ENCODE measurements at places on chromosomes 4 and X.
A peak's percentile ranks its signal among the peaks of the same experiment; 100 is the strongest.

- no peak for DNase-seq
Observed at GRCh38 chrX:49767236-49767635, 61.9 kb upstream of the PAGE4 start.

GRCh38 chr4:23485801-23486200 is 404.0 kb downstream of the PPARGC1A start:
- no peak for DNase-seq

- DNase-seq = no peak
Observed at GRCh38 chr4:128558896-128559679, 250.4 kb upstream of the JADE1 start.

DNA sequence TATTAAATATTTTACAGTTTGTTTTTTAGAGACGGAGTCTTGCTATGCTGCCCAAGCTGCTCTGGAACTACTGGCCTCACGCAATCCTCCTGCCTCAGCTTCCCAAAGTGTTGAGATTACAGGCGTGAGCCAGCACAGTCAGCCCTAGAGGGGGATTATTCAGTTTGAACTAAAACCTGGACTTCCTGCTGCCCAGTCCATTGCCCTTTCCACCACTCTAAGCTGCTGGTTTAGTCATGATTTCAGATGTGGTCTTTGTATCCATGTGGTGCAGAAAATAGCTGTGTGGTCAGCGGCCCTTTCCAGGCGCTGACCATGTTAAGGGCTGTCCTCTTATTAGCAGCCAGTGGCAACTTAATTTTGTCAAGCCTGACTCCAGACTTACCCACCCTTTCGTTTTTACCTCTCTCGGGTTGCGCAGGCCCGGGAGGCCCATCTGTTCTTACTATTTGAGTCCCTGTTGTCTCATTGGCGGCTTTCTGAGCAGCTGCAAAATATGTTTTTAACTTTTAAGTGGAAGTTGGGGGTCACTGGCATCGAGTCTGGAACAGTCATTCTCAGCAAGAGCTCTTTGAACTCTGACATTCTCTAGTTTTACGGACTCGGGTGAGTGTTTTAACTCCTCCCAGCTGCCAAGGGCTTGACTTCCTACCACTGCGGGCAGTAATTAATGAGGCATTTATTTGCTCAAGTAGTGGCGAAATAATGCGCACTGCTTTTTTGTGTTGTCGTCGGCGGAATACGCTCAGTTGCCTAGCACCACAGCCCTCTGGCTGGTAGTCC is 773 bp upstream of the VMA21 start:
- peak; percentile 54 for DNase-seq

- no peak for DNase-seq
Observed at GRCh38 chr4:147899512-147899911, 167.6 kb downstream of the ARHGAP10 start.

GRCh38 chrX:11751261-11751660 is 6.8 kb upstream of the MSL3 start:
- DNase-seq = no peak

DNA sequence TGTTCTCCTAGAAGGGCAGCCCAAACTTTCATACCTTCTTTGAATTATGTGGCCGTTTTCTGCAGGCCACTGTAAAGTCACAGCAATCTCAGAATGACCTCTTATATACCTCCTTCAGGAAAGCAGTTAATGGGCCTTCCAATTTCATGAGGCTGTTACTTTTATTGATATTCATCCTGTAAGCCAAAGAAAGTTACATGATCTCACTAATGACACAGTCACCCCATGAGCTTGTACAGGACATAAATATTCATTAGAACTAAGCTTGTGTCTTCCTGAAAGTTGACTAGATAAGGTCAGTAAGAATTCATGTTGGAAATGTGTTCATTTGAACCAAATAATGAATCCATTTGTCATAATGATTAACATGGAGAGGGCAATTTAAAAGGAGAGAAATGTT is 283.1 kb upstream of the NWD2 start:
- DNase-seq = no peak

GRCh38 chr4:170270628-170271027 is 180.9 kb upstream of the AADAT start:
- DNase-seq = no peak

DNA sequence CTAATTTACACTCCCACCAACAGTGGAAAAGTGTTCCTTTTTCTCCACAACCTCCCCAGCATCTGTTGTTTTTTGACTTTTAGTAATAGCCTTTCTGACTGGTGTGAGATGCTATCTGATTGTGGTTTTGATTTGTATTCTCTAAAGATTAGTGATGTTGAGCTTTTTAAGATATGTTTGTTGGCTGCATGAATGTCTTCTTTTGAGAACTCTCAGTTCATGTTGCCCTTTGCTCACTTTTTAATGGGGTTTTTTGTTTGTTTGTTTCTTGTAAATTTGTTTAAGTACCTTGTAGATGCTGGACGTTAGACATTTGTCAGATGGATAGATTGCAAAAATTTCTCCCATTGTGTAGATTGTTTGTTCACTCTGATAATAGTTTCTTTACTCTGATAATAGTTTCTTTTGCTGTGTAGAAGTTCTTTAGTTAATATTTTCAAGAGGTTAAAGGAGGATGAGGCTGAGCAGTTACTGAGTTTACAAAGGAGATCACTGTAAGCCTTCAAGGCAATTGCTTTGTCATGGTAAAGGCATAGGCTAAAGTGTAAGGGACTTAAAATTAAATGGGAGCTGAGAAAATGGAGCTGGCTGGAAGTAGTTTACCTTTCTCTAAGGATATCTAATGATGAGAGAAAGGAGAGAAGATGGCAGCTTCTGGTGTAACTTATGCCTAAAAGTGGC is 323.4 kb downstream of the PCDH7 start:
- DNase-seq = no peak

Data from NCI-H446 treated with DMSO at 0.1 percent for 48 hours (cell line).